ENCODE measurements at places on chromosomes 6 and 20.

DNA sequence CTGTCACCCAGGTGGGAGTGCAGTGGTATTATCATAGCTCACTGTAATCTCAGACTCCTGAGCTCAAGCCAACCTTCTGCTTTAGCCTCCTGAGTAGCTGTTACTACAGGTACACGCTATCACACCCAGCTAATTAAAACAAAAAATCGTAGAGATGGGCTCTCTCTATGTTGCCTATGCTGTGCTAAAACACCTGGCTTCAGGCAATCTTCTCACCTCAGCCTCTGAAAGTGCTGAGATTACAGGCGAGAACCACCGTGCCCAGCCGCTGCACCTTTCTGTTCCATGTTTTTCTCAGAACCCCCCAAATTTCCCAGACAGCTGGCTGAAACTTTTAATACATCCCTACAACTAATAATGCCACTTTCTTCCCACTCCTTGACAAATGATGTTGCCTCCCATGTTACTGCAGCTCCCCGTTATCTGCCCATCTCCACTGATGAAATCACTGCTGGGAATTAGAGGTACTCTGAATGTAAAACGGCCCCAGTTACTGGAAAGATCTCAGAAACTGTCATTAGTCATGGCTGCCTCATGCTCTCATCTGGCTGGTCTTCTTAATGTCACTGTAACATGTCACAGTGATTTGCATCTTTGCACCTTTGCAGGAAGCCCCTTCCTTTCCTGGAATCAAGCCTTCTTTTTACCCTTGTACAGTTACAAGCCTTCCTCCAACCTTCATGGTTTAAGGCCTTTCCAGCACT lies 697.5 kb downstream of the PRKN start:
- no peak for DNase-seq

GRCh38 chr20:51022803-51023616 lies at the start of gene KCNG1:
TSS of gene KCNG1 (minus strand) at chr20:51023107. CDS start at chr20:51010338, 12,769 bp downstream.
- DNase-seq, result peak; percentile 11

- DNase-seq, result no peak
These were observed 35.6 kb upstream of the PNRC1 start for GRCh38 chr6:89045011-89045387.

DNA sequence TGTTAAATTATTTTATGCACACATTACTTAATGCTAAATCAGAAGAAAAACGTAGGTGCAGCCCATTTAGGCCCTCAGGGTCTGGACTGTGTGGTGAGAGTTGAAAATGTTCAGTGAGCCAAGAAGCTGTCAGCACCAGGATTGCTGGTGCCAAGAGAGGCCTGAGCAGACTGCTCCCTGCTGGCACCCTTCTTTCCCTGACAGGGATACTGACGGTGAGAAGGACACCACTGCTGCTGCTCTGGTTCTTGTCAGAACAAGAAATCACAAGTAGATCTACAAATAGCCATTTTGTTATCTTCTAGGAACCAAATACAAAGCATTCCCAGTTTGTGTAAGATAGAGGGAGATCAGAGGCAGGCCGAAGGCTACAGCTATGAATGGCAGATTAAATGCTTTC lies 48.7 kb upstream of the CRISP1 start:
- peak; percentile 37 for DNase-seq

- DNase-seq, result no peak
These were observed 42.6 kb downstream of the GRM4 start for GRCh38 chr6:34103321-34103720.

- peak; percentile 59 for DNase-seq
These were observed 108.2 kb upstream of the GMDS start for GRCh38 chr6:2353412-2354137.

DNA sequence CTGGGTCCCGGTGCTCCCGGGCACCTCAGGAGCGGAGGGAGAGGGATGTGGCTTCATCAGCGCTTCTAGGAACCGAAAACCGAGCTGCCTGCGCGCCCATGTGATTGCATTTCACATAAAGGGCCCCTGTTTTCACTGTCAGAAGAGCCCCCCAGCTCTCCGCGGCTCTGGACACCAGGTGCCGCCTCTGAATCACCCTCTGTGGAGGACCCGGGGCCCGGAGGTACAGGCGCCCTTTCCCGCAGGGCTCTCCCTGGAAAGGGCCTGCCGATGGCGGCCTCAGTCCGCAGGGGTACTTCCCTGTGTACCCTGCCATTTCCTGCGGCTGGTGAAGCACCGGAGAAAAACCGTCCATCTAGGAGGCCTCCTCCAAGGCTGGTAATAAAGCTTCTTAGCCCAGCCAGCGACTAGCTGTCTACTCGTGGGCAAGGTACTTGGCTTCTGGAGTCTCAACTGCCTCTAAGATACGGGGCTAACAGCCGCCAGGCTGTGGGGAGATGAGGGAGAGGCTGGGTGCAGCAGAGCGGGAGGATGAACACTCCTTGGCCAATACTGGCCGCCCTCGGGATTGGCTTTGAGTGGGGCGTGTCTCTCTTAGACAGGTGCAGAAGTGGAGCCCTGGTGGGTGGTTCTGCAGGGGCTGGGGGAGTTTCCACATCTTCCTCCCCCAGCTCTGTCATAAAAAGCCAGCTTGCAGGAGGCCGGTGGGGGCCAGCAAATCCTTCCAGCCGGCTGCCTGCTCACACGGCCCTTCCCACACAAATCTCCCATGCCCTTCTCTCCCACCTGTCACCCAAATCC lies 1.6 kb downstream of the PPP1R16B start:
- peak; percentile 27 for DNase-seq

DNA sequence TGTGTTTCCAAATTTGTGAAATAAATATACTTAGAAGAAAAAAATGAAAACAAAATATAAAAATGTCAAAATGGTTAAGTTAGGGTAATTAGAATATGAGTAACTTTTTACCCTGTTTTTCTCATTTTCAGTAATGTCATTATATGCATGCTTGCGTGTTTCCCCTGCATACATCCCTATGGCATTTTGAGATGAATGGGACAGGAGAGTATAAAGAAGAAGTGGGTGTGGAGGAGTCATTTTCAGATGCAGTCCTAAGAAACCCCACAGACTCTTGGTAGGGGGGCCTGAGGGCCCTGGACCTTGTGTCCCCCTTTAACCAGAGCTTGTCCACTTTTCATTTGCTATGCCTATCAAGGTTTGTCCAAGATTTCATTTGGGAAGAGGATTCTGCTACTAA lies 77.2 kb downstream of the FOXO3 start:
- no peak for DNase-seq

DNA sequence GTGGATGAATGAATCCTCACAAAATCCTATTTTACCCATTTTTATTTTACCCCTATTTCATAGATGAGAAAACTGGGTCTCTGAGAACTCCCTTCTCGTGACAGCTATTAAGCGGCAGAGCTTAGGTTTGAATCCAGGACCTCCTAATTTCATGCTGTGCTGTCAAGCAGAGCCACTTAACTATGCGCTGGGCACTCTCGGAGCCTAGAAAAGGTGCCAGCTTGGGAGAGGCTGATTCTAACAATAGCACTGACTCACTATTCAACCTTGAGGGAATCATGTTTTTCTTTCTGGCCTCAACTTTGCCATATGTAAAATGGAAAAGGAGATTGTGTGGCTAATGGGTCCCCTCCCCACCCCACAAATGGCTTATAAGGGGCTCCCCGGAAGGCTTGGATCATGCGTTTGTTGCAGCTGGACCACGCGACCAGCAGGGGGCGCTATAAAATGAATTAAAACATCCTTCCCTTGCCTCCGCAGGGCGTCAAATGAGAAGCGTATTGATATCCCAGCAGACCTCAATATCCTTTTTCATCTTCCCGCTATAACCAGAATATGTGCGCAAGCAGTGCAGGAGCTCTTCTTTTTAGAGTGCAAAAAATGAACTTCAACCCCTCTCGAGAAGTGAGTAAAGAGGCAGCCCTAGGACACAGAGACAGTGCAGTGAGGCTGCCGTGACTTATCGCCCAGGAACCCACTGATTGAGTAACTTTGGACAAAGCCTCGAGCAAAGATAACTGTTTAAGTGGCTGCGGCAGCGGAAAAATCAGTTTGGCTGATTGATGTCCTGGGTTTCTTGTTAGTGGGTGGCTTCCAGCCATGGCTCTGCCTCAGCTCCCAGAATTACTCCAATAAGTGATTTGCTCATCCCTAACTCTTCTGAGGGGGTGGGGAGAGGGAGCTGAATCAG lies 12.8 kb upstream of the PDYN start:
- DNase-seq, result peak; percentile 1

- DNase-seq, result no peak
These were observed 77.6 kb downstream of the SAMD5 start for GRCh38 chr6:147586044-147586443.

- DNase-seq, result no peak
These were observed 189.1 kb upstream of the ZNF217 start for GRCh38 chr20:53782612-53783246.

- DNase-seq, result no peak
These were observed 98.3 kb downstream of the BMP7 start for GRCh38 chr20:57167971-57168701.
